ENCODE measurements at places on chromosomes 16 and 17. TPM values are rescaled to one million over a fixed set of nuclear protein-coding genes. Genes with fewer than 3 reads are reported as not detected.

MARVELD3 gene
- 0.23 TPM for total RNA-seq

SRL gene
- total RNA-seq: 71.0 TPM

VAMP2 gene
- total RNA-seq: 7.9 TPM

DOC2A gene
- not detected for total RNA-seq

NPIPA5 gene
- total RNA-seq: 16.7 TPM

FHOD1 gene
- total RNA-seq: 20.7 TPM

CDR2 gene
- 20.1 TPM for total RNA-seq

PRRT2 gene
- 0.81 TPM for total RNA-seq

Data from SJCRH30 (cell line).